GM23248 (cell line): ENCODE measurements at places on chromosomes 4 and X. TPM values are rescaled to one million over a fixed set of nuclear protein-coding genes. Genes with fewer than 3 reads are reported as not detected.
A peak's percentile ranks its signal among the peaks of the same experiment; 100 is the strongest.

GRCh38 chrX:68416592-68416991 is 16.7 kb downstream of the OPHN1 start:
- peak; percentile 40 for DNase-seq

Gene GEMIN8
- 20.0 and 20.5 TPM in 2 replicates for polyA plus RNA-seq

Gene GC
- not detected in 2 replicates for polyA plus RNA-seq

DNA sequence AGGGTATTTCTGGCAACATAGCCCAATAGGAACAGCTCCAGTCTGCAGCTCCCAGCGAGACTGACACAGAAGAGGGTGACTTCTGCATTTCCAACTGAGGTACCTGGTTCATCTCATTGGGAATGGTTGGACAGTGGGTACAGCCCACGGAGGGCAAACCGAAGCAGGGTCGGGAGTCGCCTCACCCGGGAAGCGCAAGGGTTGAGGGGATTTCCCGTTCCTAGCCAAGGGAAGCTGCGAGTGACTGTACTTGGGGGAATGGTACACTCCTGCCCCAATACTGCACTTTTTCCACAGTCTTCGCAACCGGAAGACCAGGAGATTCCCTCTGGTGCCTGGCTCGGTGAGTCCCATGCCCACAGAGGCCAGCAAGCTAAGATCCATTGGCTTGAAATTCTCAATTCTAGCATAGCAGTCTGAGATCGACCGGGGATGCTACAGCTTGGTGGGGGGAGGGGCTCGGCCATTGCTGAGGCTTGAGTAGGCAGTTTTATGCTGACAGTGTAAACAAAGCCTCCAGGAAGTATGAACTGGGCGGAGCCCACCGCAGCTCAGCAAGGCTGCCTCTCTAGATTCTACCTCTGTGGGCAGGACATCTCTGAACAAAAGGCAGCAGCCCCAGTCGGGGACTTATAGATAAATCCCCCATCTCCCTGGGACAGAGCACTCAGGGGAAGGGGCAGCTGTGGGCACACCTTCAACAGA is 14.0 kb upstream of the ADAD1 start:
- no peak for DNase-seq

DNA sequence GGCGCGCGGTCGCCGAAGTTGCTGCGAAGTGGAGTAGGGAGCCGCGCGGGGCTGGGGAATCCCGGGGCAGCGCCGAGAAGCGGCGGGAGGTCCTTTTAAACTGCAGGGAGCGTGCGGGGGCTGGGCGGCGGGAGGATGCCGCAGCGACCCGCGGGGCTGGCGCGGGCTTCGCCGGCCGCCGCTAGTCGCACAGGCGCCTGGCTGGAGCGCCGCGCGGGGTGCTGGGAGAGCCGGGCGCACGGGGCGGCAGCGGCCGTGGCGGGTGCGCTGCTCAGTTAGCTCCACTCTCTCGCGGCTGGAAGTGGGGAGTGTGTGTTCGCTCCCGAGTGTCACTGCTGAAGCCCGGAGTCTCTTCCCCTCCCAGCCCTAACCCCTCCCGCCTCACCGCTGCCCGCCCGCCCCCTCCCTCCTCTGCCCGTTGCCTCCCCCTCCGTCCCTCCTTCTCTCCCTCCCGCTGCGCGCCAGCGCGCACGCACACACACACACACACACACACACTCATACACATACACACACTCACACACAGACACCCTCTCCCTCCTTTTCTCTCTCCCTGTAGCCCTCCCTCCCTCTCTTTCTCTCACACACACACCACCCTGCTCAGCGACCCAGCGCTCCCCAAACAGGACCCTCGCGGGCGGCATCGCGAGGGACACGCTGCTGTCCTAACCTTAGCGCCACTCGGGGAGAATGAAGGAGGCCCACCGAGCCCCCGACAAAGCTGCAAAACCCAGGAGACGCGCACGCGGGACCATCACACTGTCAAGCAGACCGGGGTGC is at the start of gene NDNF:
Gene NDNF (minus strand): TSS at position 312 of the 780 bp plus-strand sequence. CDS start 26,698 bp downstream, outside the sequence.
- DNase-seq, result peak; percentile 75

Gene UBE2K
- polyA plus RNA-seq, result 127 and 133 TPM in 2 replicates

- DNase-seq, result no peak
Observed at GRCh38 chr4:37475776-37476175, 210.4 kb downstream of the RELL1 start.

Gene MAGEA4
- polyA plus RNA-seq, result not detected in 2 replicates

GRCh38 chr4:173506597-173507211 is 23.3 kb downstream of the HAND2 start:
- no peak for DNase-seq

Gene QRFPR
- polyA plus RNA-seq, result not detected in 2 replicates

GRCh38 chrX:54045563-54046228 is 1.4 kb upstream of the PHF8 start:
- DNase-seq, result no peak

DNA sequence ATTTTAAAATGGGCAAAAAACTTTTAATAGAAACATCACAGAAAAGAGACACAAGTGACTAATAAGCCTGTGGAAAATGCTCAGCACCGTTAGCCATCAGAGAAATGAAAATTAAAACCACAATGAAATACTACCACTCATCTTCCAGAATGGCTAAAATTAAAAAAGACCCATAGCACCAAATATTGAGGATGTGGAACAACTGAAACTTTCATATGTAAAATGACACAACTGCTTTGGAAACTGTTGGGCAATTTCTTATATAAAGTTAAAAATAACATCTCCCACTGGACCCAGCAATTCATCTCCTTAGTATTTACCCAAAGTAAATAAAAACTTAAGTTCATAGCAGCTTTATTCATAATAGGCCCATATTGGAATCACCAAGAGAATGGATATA is 94.2 kb downstream of the TENM3 start:
- no peak for DNase-seq

Gene MTTP
- not detected in 2 replicates for polyA plus RNA-seq
